Stimulated activated CD8-positive, alpha-beta memory T cell treated with anti-CD3 and anti-CD28 coated beads, Interleukin-7, amount 100 ng/mL, for 1 hour (primary cell): ENCODE measurements at places on chromosomes 16 and 17.

DNA sequence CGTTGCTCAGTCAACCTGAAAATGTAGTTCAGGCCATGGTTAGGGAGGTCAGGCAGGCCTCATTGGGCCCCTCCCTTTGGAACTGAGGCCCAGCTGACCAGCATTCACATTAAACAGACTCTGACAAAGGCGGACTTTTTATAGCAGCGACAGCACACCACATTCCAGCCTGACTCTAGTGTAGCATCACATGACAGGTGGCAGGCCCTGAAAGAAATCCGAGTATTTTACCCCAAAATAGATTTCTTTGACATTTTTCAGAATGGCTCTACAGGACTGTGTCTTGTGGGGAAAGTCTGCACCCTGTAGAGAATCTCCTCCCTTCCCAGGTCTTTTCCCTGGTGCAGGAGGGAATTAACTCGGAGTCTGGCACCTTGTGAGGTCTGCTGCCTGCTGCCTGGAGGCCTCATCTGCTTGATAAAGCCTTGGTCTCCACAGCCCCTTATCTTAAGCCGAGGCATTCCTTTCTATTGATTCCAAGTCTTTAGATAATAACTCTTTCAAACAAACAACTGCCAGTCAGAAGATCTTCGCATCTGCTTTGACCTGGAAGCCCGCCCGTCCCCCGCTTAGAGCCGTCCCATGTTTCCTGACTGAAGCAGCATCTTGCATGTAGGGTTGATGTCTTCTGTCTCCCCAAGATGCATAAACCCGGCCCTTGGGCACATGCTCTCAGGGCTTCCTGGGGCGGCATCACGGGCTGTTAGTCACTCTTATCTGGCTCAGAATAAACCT lies 44.0 kb upstream of the CAPN15 start:
- no peak for DNase-seq

GRCh38 chr17:57033296-57033695 lies 51.8 kb upstream of the AKAP1 start:
- no peak for DNase-seq

DNA sequence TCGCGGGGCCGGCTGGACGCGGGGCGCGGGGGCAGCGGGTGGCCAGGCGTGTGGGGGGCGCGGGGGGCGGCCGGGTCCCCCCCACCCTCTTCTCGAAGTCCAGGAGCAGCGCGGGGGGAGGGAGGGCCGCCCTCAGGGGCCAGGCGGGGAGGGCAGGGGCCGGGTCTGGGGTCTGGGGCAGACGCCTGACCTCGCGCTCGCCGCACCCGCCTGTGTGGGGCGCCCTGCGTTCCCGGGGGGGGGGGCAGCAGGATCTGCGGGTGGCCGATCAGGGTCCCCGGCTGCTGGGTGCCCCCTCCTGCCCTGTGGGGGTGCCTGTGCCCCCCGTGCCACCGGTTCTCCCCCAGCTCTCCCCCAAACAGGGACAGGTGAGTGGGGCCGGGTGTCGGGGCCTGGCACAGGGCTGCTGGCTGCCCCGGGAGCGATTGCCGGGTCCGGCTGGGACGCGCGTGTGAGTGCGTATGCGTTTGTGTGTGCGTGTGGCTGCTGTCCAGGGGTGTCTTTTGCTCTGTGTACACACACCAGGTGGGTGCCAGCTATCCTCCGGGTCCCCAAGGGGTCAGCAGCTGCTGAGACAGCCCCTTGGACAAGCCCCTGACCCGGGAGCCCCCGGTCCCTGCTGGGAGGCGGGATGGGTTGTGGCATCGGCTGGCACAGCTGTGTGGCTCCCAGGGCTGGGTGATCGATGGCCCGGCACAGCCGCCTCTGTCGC lies 663 bp downstream of the PRR35 start:
- DNase-seq = no peak

GRCh38 chr16:51002881-51003490 lies 148.1 kb downstream of the SALL1 start:
- DNase-seq = no peak

GRCh38 chr16:3074860-3075522 lies 9.6 kb downstream of the IL32 start:
- peak; percentile 60 for DNase-seq

DNA sequence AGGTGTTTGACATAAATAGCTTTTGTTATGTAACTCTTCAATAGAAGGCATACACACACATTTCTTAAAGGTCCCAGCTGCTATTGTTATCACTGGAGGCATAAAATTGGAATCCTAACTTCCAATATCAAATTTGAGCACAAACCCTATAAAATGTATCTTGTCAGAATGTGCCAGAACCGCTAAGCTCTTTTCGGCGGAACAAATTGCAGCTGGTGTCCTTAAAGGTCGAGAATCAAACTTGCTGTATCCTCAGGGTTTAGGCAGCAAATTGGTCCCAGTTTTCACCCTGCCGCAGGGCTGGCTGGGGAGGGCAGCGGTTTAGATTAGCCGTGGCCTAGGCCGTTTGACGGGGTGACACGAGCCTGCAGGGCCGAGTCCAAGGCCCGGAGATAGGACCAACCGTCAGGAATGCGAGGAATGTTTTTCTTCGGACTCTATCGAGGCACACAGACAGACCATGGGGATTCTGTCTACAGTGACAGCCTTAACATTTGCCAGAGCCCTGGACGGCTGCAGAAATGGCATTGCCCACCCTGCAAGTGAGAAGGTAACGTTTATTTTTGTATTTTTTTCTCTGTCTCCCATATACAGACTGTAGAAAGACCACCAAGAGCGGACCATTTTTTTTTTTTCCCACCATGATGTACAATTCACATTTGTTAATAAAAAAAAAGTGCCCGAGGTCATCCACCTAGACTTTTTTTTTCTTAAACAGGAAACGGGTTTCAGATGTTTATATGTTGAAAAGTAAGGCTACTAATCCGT lies 297.1 kb downstream of the IRF8 start:
- DNase-seq = no peak

DNA sequence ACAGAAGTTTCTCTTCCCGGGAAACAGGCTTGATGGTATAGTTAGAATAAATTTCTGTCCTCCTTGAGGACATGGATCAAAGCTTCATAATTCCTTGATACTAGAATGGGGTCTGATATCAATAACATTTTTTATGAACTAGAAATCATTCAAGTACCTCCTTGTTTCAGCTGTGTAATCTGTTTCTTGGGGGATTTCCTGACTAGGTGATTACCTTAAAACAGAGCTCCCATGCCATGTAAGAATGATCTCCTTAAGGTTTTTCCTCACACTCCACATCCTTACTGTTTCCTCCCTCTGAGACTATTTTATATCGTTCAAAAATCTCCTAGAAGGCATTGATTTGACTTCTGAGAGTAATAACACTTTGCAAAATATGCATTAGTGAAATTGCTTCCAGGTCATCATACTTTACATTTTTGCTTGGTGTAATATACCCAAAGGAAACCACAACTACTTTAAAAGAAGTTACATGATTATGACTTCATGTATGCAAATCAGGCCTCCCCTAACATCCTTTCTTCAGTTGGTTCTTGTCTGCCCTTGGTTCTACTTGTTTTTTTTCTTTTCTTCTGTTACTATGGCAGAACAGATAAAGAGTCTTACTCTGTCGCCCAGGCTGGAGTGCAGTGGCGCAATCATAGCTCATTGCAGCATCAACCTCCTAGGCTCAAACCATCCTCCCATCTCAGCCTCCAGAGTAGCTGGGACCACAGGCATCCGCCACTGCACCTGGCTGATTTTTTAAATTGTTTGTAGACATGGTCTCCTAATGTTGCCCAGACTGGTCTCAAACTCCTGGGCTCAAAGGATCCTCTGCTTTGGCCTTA lies 388.8 kb downstream of the ZFHX3 start:
- no peak for DNase-seq

DNA sequence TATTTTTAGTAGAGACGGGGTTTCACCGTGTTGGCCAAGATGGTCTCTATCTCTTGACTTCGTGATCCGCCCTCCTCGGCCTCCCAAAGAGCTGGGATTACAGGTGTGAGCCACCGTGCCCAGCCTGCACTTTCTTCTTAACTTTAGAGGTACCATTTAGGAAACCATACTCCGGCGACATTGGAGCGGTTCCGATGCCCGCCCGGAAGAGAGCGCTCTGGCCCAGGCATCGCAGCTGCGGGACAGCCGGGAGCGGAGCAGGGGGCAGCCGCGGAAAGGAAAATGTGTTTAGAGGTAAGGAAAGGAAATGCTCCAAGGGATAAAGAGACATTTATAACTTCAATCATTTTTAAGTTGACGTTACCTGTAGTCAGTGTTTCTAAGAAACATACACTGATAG lies 6.0 kb upstream of the HS3ST3B1 start:
- DNase-seq = no peak

DNA sequence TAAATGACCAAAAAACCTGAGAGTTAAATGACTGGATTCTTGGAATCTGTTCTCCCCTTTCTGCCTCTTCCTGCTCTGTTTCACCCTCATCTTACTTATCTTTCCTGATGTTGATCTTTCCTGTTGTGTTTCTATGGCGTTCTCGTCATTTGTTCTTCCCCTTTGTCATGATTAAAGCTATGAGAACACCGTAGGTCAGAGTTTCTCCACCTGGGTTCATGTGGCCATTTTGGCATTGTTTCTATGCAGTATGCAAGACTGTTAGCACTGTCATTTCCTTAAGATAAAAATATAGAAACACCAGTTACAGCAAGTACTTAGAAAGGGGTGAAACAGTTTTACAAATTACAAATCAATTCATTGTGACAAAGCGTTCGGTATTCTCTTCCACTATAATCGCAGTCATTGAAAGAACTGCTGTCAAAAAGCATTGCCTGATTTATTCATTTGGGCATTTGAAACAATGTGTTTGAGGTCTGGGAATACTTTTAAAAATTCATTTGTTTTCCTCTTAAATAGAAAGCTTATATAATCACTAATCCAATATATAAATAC lies 166.0 kb downstream of the PHKB start:
- no peak for DNase-seq

DNA sequence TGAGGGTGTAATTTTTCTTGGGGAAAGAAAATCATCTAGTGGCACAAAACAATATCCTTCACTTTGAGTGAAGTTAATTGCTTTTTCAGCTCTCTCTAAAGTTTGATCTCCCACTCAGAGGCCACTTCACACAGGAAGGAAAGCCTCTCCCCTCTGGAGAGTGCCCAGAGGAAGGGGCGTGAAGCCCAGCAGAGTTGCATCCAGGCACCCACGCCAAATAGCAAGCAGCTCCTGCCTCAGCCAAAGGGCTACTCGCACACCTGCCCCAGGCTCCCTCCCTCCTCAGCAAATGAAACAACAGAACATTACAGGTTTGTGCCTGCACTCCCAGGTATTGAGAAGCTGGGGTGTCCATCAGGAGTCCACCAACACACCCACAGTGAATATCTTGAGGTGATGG lies 183.0 kb upstream of the RPL38 start:
- DNase-seq = no peak

DNA sequence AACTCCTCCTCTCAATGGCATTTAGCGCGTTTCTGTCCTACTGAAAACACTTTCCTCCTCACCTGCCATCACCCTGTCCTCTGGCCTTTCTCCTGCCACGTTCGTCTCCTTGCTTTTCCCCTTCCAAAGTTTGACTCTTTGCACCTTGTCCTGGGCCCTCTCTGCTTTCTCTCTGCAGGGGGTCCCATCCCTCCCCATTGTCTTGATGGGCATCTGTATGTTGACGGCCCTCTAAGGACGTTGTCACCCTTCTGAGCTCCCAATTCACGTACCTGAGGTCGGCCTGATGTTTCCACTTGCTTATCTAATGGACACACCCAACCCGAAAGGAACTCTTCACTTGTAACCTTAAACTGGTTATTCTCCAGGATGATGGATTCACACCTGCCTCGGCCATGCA lies 170.4 kb downstream of the WSCD1 start:
- no peak for DNase-seq

GRCh38 chr17:19768046-19768782 lies 20.1 kb upstream of the ALDH3A1 start:
- DNase-seq = no peak

GRCh38 chr16:72715267-72715666 lies 332.7 kb downstream of the ZFHX3 start:
- DNase-seq = no peak

GRCh38 chr16:27238016-27238587 lies 30.5 kb downstream of the NSMCE1 start:
- DNase-seq = no peak

GRCh38 chr16:86405319-86405718 lies 105.0 kb upstream of the FOXF1 start:
- DNase-seq = no peak

GRCh38 chr16:78571434-78571833 lies 472.0 kb downstream of the WWOX start:
- DNase-seq = no peak

GRCh38 chr17:82698974-82699442 lies 510 bp upstream of the RAB40B start:
- DNase-seq = no peak

DNA sequence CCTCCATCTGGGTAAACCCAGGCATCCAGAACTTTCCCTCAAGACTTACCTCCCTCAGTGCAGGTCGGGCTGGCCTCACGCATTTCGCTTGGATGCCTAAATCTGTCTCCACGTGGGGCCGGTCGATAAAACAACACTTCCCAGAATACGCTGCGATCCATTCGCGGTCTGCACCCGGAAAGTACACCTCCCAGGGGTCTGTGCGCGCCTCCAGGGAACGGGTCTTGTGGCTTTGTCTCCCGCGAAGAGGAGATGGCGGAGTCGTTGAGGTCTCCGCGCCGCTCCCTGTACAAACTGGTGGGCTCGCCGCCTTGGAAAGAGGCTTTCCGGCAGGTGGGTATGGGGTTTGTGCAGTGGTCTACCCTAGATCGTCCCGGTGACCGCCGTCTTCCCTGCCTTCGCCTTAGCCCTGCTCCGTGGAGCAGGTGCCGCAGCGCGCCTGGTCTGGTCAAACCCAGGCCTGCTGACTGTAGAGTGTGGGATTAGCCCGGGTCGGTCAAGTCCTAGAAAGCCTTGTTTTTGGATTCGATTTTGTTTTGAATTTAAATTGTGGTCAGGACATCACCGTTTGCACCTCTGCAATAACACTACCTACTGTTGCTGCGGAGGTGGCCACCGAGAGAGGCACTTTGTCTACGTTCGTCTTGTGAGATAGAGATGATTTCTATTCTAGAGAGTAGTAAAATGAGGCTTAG lies at the start of gene RPAIN:
Gene RPAIN (plus strand): TSS at position 224 of the 695 bp plus-strand sequence. CDS start 29 bp downstream, at position 253.
- DNase-seq = peak; percentile 75

DNA sequence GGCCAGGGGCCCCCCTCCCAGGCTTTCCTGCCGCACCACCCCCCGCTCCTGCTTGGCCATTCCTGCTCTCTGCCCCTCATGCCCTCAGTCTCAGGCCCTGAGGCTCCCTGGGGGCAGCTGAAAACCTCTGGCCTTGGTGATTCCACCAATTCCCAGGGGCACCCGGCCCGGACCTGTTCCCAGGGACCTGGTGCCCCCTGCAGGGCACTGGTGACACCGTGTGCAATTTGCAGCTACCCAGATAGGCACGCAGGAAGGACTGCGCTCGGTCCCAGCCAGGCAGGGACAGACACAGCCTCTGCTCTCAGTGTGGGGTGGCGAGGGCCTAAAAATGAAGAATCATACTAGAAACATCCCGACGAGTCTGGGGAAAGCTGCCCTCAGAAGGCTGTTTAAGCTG lies 13.4 kb downstream of the WFDC1 start:
- no peak for DNase-seq

DNA sequence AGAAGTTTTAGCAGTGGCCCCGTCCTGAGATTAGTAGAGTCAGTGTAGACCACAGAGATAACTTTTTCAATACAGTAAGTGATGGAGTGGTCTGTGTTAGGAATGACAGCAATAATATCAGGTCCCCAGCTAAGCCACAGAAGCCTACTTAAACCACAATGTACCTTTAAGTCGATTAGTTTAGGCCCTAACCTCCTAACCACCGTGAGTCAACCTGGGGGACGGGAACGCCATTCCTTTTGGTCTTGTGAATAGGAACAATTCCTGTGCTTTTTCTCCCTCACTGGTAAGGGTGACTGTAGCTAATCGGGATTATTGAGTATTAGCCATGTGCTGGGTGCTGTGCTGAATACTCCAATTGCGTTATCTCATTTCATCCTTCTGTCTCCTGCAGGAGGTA lies 14.0 kb downstream of the YPEL2 start:
- DNase-seq = no peak
